ENCODE measurements at places on chromosomes 6 and 20.

GRCh38 chr6:18359237-18359885, 27.8 kb upstream of the RNF144B start:
- DNase-seq: no peak

GRCh38 chr6:150830439-150831165, 34.9 kb upstream of the MTHFD1L start:
- DNase-seq: no peak

- DNase-seq: no peak
Observed at GRCh38 chr6:112690497-112691202, 343.5 kb downstream of the RFPL4B start.

DNA sequence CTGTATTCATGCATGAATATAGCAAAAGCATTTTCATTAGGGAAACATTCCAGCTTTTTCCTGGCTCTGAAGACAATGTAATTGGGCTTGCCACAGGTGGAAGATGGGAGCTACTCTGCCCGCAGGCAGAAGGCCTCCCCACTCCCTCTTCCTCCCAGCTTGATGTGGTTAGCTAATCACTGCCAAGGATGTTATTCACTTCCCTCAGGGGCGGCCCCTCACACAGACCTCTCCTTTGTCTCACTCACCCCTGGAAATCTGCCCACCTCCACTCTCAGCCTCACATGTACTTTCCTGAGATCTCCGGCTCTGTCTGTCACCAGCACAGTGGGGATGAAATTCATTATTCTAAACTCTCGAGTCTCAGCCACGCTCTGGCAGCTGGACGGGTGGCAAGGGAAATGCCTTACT, 100.7 kb downstream of the ANKRD60 start:
- no peak for DNase-seq

DNA sequence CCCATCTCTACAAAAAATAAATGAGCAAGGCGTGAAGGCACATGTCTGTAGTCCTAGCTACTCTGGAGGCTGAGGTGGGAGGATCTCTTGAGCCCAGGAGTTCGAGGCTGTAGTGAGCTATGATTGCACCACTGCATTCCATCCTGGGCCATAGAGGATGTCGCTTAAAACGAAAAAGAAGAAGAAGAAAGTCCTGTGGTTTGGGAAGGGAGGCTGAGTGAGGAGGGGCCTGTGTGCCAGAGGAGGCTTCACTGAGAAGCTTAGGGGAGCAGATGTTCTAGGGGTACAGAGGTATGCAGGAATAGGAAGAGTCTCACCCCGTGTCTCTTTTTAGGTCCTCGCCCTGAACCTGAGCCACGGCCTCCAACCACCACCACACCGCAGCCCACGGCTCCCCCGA, 4.2 kb downstream of the MMP9 start:
- DNase-seq: no peak

Data from Peyer's patch (tissue), 4 donors.